NCI-H1105 (cell line): ENCODE measurements at places on chromosomes 13 and 19.

DNA sequence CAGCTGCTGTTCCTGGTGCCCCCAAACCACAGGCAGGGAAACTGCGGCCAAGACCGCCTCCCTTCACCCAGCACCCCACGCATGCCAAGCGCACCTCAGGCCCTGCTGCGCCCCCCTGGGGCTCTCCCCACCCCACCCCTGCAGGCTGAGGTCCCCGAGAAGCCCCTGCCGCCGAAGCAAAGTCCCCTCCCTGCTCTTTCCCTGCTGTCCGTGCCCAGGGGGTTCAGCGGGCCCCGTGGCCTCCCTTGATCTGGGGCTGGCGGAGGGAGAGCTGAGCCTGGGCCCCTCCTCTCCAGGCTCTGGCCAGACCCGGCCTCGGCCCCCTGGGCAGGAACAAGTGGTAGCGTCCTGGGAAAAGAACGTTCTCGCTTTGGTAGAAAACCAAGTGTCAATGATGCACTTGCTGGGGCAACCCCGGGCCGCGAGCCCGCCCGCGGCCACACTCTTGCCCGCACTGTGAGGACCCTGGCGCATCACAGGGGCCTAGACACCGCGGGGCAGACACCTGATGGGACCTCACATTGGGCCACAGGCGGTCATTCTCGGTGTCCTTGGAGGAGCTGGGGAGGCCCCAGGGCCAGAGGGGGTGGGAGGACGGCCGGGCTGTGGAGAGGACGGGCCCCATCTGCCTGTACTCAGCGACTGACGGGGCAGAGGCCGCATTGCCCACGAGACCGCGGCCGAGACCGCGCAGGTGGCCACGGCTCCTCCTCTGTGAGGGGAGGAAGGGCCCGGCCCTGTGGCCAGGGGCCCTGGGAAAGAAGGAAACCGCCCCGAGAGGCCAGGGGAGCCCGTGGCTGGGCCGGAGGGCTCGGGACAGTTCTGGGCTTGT, 29.0 kb downstream of the GPX4 start:
- DNase-seq, result no peak

GRCh38 chr19:39754544-39754943, 16.7 kb upstream of the CLC start:
- DNase-seq, result no peak

GRCh38 chr13:37207691-37208451, 102.4 kb upstream of the CSNK1A1L start:
- no peak for DNase-seq

GRCh38 chr13:109408591-109409382, 377.6 kb downstream of the IRS2 start:
- no peak for DNase-seq

DNA sequence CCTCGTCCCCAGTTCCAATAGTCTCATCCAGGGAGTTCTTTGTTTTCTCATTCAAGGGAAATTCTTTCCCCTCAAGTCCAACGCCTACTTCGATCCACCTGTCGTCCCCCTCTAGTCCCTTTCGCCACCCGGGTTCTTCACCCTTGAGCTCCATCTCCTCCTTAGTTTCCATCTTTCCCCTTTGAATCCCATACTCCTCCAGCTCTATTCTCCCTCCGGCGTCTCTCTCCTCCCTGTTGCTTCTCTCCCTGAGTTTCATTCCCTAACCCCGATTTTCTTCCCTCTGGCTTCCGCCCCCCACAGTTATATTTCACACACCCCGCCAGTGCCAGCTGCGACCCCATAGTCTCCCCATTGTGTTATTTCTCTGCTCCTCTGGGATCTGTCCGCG, 628 bp upstream of the SLC17A7 start:
- DNase-seq, result no peak

GRCh38 chr13:30124131-30124768, 183.1 kb downstream of the KATNAL1 start:
- no peak for DNase-seq

GRCh38 chr13:46637213-46637612, 84.2 kb downstream of the LRCH1 start:
- no peak for DNase-seq

- no peak for DNase-seq
Measured at GRCh38 chr19:4093643-4094175, 27.0 kb upstream of the ZBTB7A start.

DNA sequence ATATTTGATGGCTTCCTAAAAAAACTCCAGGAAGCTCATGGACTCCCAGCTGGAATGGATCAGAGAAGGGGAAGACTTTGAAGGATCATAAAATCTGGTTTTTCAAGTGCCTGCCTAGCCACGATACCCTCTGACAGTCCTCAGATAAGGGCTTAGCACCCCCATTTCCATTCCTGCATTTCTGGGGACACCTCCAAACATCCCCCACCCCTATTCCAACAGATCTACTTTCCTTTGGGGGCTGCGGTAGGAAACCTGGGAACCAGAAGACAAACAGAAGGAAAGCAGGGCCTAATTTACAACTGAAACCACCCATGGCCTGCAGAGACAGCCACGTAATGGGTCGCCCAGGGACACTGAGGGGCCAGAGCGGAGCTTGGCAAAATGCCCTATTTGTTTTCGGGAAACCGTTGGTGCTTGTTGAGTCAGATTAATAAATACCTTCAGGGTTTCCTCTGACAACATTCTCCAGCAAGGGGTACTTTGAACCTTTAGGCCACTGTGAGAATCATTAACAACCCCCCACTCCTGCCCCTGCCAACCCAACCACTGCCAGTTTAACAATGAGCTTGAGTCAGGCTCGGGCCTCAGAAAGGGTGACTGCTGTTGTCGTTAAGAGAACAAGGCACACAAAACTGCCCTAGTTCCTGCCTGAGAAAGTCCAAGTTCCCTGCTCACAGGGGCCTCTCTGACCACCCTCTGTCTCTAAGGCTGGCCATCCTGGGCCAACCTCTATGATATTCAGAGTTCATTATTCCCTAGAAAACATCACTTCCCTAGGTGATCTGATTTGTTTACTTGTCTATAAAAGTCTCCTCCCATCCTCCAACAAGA, 23.5 kb downstream of the RHPN2 start:
- no peak for DNase-seq

DNA sequence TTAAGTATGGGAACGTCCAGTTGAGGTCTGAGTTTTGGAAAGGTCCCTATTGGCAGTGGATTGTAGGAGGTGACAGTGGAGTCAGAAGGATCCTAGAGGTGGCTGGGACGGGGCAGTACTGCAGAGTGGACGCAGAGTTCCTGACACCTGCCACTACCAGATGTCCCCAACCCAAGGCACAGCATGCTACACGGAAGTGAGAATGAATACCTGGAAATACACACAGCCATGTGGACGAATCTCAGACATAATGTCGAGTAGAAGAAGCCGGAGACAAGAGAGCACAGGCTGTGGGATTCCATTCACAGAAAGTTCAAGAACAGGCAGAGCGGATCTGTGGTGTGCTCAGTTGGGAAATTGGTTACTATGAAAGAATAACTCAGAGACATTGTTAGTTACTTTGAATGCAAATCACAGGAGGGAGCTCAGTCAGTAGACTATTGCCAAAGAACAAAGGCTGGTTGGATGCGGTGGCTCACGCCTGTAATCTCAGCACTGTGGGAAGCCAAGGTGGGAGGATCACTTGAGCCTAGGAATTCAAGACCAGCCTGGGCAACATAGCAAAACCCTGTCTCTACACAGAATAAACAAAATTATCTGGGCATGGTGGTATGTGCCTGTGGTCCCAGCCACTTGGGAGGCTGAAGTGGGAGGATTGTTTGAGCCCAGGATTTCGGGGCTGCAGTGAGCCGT, 37.4 kb downstream of the RYR1 start:
- DNase-seq, result no peak

DNA sequence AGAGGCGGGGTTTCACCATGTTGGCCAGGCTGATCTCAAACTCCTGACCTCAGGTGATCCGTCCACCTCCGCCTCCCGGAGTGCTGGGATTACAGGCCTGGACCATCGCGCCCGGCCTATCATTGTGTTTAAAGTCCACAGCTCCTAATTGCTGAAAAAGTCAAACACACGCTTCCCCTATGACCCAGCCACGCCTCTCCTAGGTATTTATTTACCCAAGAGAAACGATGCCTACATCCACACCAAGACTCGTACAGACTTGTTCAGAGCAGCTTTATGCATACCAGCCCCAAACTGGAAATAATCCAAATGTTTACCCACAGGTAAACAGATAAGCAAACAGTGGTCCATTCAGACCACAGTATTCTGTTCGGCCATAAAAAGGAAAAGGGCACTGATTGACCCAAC, 15.1 kb downstream of the ZNRF4 start:
- DNase-seq, result no peak

DNA sequence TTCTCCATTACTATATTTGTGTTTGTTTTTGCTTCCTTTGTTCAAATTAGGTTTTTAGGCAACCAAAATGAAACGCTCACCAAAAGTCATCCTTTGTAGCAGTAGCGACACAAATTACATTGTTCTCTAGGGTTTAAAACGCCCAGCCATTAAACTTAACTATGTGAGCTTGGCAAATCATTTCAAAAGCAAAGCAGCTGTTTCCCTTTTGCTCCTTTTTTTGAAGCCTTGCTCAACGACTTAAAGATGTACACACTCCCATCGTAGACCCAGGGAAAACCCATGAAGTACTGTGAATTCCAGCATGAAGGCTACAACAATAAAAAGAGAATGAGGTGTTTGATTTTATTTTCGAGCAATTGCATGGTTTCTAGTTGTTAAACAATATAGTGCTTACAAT, 106.7 kb downstream of the RAP2A start:
- DNase-seq, result no peak

DNA sequence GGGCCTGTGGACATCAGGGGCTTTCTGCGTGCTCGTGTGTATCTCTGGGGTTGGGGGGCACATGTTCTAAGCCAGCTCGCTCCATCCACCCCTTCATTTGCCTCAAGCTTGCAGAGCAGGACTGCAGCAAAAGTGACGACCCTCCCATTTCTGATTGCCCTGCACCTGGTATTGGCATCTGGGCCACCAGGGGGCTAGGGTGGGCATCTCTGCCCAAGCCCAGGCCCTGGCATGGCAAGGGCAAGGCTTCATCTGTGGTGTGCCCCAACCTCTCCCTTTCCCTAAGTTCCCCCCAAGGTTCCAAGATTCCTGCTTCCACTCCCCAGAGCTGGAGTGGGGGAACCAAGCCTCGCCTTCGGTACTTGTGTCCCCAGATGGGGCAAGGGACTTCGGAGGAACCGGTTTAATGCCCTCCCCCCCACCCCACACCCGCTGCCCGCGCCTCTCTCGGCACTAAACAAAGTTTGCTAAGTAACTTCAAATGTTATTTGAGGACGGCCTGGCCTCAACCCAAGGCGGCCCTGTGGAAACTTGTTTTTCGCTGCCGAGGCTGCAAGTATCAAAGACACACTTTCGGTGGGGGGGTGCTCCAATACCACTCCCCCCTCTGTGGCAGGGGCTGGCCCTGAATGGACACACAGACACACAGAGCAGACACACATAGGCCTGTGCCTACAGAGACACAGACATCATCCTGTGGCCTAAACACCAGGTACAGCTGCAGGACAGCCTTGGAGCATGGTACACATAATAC, 12.2 kb downstream of the NFIX start:
- DNase-seq, result no peak

GRCh38 chr13:87999788-88000187, 328.6 kb downstream of the SLITRK5 start:
- DNase-seq, result no peak

- DNase-seq, result no peak
Measured at GRCh38 chr13:46487748-46488147, 65.2 kb upstream of the LRCH1 start.

DNA sequence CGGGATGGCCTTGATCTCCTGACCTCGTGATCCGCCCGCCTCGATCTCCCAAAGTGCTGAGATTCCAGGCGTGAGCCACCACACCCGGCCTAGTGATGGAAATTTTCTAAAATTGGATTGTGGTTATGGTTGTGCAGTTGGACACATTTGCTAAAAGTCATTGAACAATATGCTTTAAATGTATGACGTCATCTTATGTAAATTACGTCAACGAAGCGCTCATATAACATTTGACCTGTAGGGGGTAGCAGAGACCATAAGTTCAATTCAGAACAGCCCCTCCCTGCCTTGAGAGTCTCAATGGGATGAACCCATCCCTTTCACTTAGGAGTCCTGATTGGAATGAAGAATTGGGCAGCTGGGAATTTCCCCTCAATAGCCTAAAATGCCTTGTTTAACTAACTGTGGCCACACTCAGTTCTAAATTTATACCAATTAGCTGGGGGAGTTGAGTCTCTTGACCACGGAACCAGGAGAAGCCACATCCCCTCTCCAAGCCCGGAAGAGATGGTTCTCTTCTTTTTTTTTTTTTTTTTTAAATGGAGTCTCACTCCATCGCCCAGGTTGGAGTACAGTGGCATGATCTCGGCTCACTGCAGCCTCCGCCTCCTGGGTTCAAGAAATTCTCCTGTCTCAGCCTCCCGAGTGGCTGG, 15.2 kb upstream of the TLE6 start:
- peak; percentile 66 for DNase-seq

GRCh38 chr19:1144741-1145140, 29.3 kb downstream of the SBNO2 start:
- no peak for DNase-seq
